ENCODE measurements at places on chromosomes 3 and 15.
A peak's percentile ranks its signal among the peaks of the same experiment; 100 is the strongest.

- no peaks in the 10 kb centered on the region for H3K27me3 ChIP-seq
- peaks cover 30% of the 10 kb centered on the region for H3K4me1 ChIP-seq
- H3K27ac ChIP-seq, result peak within 1 kb of the TSS; percentile 99
- DNase-seq, result peak; percentile 92
- H3K36me3 ChIP-seq, result peaks cover 31% of the 10 kb centered on the region
Observed at GRCh38 chr3:196739671-196740480, at the start of gene PAK2. Gene PAK2 (plus strand): TSS chr3:196739857. CDS start chr3:196782647, 42,790 bp downstream.

GRCh38 chr3:170128977-170129431 is 52.5 kb downstream of the PHC3 start:
- H3K4me3 ChIP-seq, result peak overlapping the region; percentile 2
- DNase-seq, result peak; percentile 49
- H3K27me3 ChIP-seq, result no peaks in the 10 kb centered on the region

- no peaks in the 10 kb centered on the region for H3K4me1 ChIP-seq
- H3K36me3 ChIP-seq, result no peaks in the 10 kb centered on the region
- H3K4me3 ChIP-seq, result no peak overlapping the region
Observed at GRCh38 chr3:12444582-12445471, 39.5 kb upstream of the TSEN2 start.

DNA sequence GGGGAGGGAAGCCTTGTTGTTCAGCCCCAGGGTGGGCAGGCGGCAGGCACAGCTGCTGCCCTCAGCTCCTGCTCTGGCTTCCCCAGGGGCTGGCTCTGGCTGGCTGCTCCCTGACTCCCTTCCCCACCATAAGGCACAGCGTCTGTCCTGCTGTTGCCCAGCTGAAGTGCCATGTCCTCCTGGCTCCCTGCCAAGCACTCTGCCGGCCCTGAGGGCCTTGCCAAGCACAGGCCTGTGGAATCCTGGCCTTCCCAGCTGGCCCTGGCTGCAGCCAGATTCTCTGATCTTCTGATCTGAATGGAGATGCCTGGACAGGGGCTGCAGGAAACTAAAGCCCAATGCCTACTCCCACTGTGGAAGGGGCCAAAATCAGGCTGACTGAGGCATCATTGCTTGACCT is 1.1 kb downstream of the IQCF6 start:
- H3K4me1 ChIP-seq, result no peaks in the 10 kb centered on the region
- peaks cover 22% of the 10 kb centered on the region for H3K27me3 ChIP-seq
- H3K4me3 ChIP-seq, result no peak overlapping the region
- no peak for DNase-seq
- H3K27ac ChIP-seq, result no peak overlapping the region

DNA sequence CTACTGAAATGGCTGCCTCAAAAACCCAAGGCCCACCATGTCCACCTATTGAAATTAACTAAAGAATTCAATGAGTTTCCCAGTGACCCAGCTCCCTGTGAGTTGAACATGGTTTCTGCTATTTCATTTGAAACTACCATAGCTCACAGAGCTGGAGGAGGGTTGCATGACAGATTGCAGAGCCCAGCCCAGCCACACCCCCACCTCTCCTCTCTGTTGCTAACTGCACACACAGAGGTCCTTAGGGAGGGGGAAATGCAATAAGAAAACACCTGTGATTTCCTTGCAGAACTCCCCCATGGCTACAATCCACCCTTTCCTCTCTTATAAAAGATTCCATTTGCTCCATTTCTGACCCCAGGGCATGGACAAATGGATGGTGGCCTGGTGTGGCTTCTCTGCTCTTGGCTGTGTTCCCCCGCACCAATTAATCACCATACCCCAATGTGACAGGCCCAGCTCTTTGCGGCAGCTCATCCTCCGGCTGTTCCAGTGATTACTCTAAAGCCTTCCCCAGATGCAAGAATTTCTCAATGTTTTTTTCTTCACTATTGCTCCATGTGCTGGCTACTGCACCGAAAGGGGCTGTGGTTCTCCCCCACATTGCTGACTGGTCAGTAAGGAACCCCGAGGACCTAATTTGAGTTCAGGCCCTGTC is 208.4 kb upstream of the KBTBD8 start:
- H3K36me3 ChIP-seq, result no peaks in the 10 kb centered on the region
- H3K4me3 ChIP-seq, result no peak overlapping the region
- no peak overlapping the region for H3K27ac ChIP-seq

GRCh38 chr3:34377961-34378360 is 579.5 kb downstream of the PDCD6IP start:
- no peaks in the 10 kb centered on the region for H3K27me3 ChIP-seq
- H3K27ac ChIP-seq, result no peak overlapping the region
- DNase-seq, result no peak
- H3K36me3 ChIP-seq, result no peaks in the 10 kb centered on the region
- H3K4me3 ChIP-seq, result no peak overlapping the region
- H3K4me1 ChIP-seq, result no peaks in the 10 kb centered on the region

GRCh38 chr3:169288553-169288952 is 375.0 kb downstream of the MECOM start:
- H3K4me3 ChIP-seq, result no peak overlapping the region
- no peak overlapping the region for H3K27ac ChIP-seq
- no peaks in the 10 kb centered on the region for H3K27me3 ChIP-seq
- DNase-seq, result no peak

DNA sequence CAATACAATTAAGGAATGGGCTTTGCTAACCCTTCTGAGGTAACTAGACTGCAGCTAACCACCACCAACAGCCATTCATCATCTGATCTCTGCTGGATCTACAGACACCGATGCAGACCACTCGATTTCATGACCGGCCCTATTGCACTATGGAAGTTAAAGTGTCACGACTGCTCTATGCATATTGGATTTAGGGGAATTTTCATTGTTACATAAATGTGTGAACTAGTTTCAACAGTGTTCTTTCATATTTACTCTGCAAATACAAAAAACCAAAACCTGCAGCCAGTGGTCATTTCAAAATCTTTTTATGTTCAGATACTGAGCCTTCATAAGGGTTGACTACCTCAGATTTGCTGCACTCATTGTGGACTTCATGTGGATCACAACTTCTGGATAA is 14.5 kb downstream of the CDV3 start:
- peaks cover 41% of the 10 kb centered on the region for H3K4me1 ChIP-seq
- H3K36me3 ChIP-seq, result peaks cover 55% of the 10 kb centered on the region
- DNase-seq, result no peak
- H3K27me3 ChIP-seq, result no peaks in the 10 kb centered on the region
- H3K4me3 ChIP-seq, result no peak overlapping the region

- H3K4me1 ChIP-seq, result peaks cover 78% of the 10 kb centered on the region
- H3K36me3 ChIP-seq, result peaks cover 49% of the 10 kb centered on the region
- no peaks in the 10 kb centered on the region for H3K27me3 ChIP-seq
- H3K4me3 ChIP-seq, result no peak overlapping the region
- DNase-seq, result no peak
Observed at GRCh38 chr3:52683611-52684010, 2.1 kb downstream of the PBRM1 start.

DNA sequence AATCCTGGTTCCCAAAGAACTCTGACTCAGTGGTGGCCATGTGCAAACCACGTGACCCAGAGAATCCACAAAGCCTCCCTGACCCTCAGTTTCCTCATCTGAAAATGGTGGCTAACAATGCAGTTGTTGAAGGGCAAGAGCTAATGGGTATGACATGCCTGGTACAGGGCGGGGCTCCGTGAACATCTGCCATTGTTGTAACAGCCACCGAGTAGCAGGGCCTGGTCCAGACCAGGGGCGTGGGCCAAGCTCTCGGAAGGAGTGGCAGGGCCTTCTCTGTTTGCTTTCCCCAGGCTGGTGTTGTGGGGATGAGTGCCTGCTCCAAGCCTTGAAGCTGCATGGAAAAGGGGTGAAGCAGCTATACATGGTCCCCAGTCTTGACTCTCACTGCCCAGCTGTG is 13.4 kb downstream of the MAPKAPK3 start:
- DNase-seq, result no peak
- H3K27ac ChIP-seq, result peak overlapping the region; percentile 35
- no peak overlapping the region for H3K4me3 ChIP-seq
- H3K27me3 ChIP-seq, result no peaks in the 10 kb centered on the region
- peaks cover 24% of the 10 kb centered on the region for H3K36me3 ChIP-seq

GRCh38 chr15:74584779-74585178 is 30.9 kb upstream of the CLK3 start:
- H3K4me1 ChIP-seq, result peaks cover 16% of the 10 kb centered on the region
- peaks cover 19% of the 10 kb centered on the region for H3K36me3 ChIP-seq
- H3K27ac ChIP-seq, result peak overlapping the region; percentile 62

DNA sequence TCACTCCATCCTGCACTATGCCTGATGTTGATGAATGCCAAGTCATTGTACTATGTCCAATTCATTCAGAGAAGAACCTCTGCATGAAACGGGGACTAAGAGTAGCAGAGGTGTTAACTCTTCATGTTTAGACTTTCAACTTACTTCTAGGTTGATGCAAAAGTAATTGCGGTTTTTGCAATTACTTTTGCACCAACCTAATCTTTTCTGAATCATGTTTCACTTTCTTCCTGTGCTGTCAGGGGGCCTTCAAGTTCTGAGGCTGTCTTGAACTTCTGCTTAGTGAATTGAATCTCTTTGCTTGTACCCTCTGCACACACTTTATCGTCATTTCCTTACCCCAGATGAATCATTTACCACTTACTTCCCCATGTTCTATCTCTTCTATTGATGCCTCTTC is 636.2 kb downstream of the NAALADL2 start:
- no peaks in the 10 kb centered on the region for H3K36me3 ChIP-seq
- no peak overlapping the region for H3K27ac ChIP-seq
- H3K4me1 ChIP-seq, result no peaks in the 10 kb centered on the region

- no peak for DNase-seq
- peaks cover 5% of the 10 kb centered on the region for H3K4me1 ChIP-seq
- H3K27ac ChIP-seq, result no peak overlapping the region
- peaks cover 3% of the 10 kb centered on the region for H3K27me3 ChIP-seq
- no peaks in the 10 kb centered on the region for H3K36me3 ChIP-seq
Observed at GRCh38 chr15:38145651-38146111, 107.0 kb upstream of the SPRED1 start.

DNA sequence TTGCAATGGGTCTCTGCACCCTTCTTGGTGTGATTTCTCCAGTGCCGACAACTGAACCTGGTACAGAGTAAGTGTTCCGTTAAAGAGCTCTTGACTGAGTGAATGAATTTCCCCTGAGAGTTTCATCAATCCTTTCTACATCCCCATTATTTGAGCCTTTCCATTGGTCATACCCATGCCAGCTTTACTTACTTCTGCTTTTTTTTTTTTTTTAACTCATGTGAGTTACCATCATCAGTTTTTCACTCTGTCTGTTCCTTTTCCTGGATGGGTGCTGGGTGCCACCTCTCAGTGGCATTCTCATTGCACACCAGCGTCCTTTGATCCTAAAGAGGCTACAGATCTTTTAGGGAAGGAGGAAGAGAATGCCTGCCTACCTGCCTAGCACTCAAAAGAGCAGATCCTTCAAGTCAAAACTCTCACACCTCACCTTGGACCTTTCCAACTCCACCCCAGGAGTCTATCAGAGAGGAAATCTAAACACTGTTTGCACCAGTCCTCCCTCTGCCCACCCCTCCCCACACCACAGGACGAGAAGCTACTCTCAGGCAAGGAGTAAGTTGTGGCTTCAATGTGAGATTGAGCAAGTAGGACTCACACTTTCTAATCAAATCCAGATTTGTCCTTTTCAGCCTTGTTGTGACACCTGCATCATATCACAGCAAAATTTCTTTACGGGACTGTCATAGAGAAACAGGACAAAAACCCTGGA is 13.1 kb upstream of the USP3 start:
- H3K27me3 ChIP-seq, result peaks cover 7% of the 10 kb centered on the region
- H3K4me3 ChIP-seq, result no peak overlapping the region
- peaks cover 58% of the 10 kb centered on the region for H3K4me1 ChIP-seq
- H3K27ac ChIP-seq, result no peak overlapping the region
- no peaks in the 10 kb centered on the region for H3K36me3 ChIP-seq

DNA sequence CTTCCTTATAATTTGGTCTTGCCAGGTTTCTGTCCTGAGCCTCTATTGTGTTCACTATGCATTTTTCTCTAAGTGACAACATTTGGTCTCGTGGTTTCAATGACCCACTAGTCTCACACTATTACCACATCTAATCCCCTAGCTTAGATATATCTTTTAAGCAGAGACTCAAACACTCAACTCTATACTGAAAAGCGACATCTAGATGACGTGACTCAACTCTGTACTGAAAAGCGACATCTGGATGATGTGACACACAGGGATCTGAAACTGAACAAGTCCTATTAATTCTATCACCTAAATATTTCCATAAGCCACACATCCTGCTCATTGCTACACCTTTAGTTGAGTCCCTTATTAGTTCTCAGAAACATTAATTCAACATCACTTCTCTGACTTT is 141.7 kb upstream of the MBNL1 start:
- no peak overlapping the region for H3K27ac ChIP-seq
- DNase-seq, result no peak
- H3K4me1 ChIP-seq, result peaks cover 19% of the 10 kb centered on the region
- H3K36me3 ChIP-seq, result peaks cover 2% of the 10 kb centered on the region

- no peaks in the 10 kb centered on the region for H3K36me3 ChIP-seq
- H3K4me1 ChIP-seq, result peaks cover 11% of the 10 kb centered on the region
- no peak overlapping the region for H3K4me3 ChIP-seq
Observed at GRCh38 chr3:143352850-143353550, 233.4 kb downstream of the CHST2 start.

GRCh38 chr3:106191913-106192312 is 323.1 kb upstream of the CBLB start:
- H3K27me3 ChIP-seq, result no peaks in the 10 kb centered on the region
- peaks cover 28% of the 10 kb centered on the region for H3K4me1 ChIP-seq

- no peaks in the 10 kb centered on the region for H3K36me3 ChIP-seq
- no peak overlapping the region for H3K27ac ChIP-seq
- H3K4me1 ChIP-seq, result no peaks in the 10 kb centered on the region
- H3K4me3 ChIP-seq, result no peak overlapping the region
Observed at GRCh38 chr15:66628976-66629723, 63.4 kb upstream of the LCTL start.

GRCh38 chr15:94346282-94346681 is 114.9 kb downstream of the MCTP2 start:
- H3K27me3 ChIP-seq, result no peaks in the 10 kb centered on the region
- H3K36me3 ChIP-seq, result peaks cover 17% of the 10 kb centered on the region
- H3K4me3 ChIP-seq, result no peak overlapping the region
- peak overlapping the region; percentile 4 for H3K27ac ChIP-seq
- peaks cover 5% of the 10 kb centered on the region for H3K4me1 ChIP-seq

DNA sequence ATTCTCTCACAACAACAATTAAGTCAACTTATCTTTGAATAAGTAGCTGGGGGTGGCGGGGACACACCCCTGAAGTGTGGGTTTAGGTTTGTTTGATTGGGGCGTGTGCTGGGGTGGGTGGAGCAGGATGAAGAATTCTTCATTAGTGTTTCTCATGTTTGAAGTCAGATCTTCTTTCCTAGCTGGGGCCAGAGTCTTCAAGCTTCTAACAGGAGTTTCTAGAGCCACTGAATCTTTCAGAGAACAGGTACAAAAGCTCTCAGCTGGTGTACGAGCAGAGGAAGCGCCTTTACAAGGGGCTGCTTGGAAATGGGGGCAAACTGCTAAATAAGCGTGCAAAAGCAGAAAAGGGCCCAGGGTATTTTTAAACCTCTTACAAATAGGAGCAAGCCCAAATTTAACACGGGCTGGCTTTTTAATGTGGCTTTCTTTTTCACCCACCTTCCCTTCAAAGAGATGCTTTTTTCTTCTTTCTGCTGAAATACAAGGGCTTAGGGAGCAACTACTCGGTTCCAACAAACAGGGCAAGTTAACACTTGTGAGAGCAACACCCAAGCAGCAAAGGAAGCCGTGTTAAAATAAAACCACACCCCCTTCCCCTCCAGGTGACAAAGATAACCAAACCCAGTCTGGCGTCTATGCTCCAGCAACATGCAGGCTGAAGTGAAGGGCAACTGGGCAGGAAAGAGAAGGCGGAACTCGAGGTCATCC is 86.9 kb upstream of the RASGRP1 start:
- H3K27ac ChIP-seq, result peak overlapping the region; percentile 95
- peaks cover 75% of the 10 kb centered on the region for H3K4me1 ChIP-seq
- H3K36me3 ChIP-seq, result peaks cover 19% of the 10 kb centered on the region
- no peaks in the 10 kb centered on the region for H3K27me3 ChIP-seq
- DNase-seq, result peak; percentile 81
- peak overlapping the region; percentile 72 for H3K4me3 ChIP-seq

Data from activated CD8-positive, alpha-beta memory T cell treated with anti-CD3 and anti-CD28 coated beads, Interleukin-2, amount 10 ng/mL, durations not matched to agents 7 days and 5 days (primary cell).